ENCODE measurements at places on chromosomes 6 and 20. TPM values are rescaled to one million over a fixed set of nuclear protein-coding genes. Genes with fewer than 3 reads are reported as not detected.

TRDN gene
- not detected for total RNA-seq

PDE7B gene
- total RNA-seq = 0.40 TPM

TRAPPC3L gene
- not detected for total RNA-seq

AHCY gene
- total RNA-seq = 205 TPM

DEFB124 gene
- total RNA-seq = not detected

SPDEF gene
- total RNA-seq = not detected

KCNK17 gene
- total RNA-seq = not detected

TAAR8 gene
- not detected for total RNA-seq

SLCO4A1 gene
- 65.4 TPM for total RNA-seq

CST8 gene
- total RNA-seq = not detected

APOM gene
- 2.2 TPM for total RNA-seq

APCDD1L gene
- not detected for total RNA-seq

CCHCR1 gene
- total RNA-seq = 47.7 TPM

TMEM200A gene
- 0.92 TPM for total RNA-seq

COX4I2 gene
- not detected for total RNA-seq

MOG gene
- total RNA-seq = not detected

MRPS10 gene
- total RNA-seq = 53.2 TPM

FAM229B gene
- total RNA-seq = 7.6 TPM

GJE1 gene
- total RNA-seq = not detected

SFTA2 gene
- not detected for total RNA-seq

CLPSL2 gene
- not detected for total RNA-seq

TOX2 gene
- 0.63 TPM for total RNA-seq

BPI gene
- not detected for total RNA-seq

RBM24 gene
- total RNA-seq = not detected

MANEA gene
- 23.0 TPM for total RNA-seq

PI16 gene
- total RNA-seq = not detected

TRIM38 gene
- total RNA-seq = 8.6 TPM

SLC44A4 gene
- not detected for total RNA-seq

DSP gene
- total RNA-seq = 0.04 TPM

SRSF6 gene
- total RNA-seq = 182 TPM

ETV7 gene
- total RNA-seq = 0.36 TPM

MCHR2 gene
- total RNA-seq = not detected

MLN gene
- total RNA-seq = not detected

GRM1 gene
- total RNA-seq = not detected

KIF25 gene
- not detected for total RNA-seq

FNDC1 gene
- total RNA-seq = not detected

MAP3K5 gene
- total RNA-seq = 11.0 TPM

PGBD1 gene
- total RNA-seq = 4.1 TPM

DLK2 gene
- 1.2 TPM for total RNA-seq

BPIFB4 gene
- total RNA-seq = not detected

CRISP3 gene
- total RNA-seq = not detected

PPP1R3G gene
- total RNA-seq = 0.04 TPM

MDFI gene
- total RNA-seq = not detected

MRAP2 gene
- total RNA-seq = not detected

MEI4 gene
- not detected for total RNA-seq

AVP gene
- not detected for total RNA-seq

DCBLD1 gene
- 4.5 TPM for total RNA-seq

TMC2 gene
- total RNA-seq = not detected

THBD gene
- not detected for total RNA-seq

TBXT gene
- total RNA-seq = not detected

TAP1 gene
- total RNA-seq = 296 TPM

KCNQ5 gene
- 12.3 TPM for total RNA-seq

C6orf15 gene
- not detected for total RNA-seq

CD109 gene
- 15.4 TPM for total RNA-seq

ZNF831 gene
- 5.4 TPM for total RNA-seq
